Stimulated activated CD4-positive, alpha-beta T cell treated with anti-CD3 and anti-CD28 coated beads, Interleukin-15, amount 100 ng/mL, for 1 hour (primary cell): ENCODE measurements at places on chromosomes 1 and 21.

DNA sequence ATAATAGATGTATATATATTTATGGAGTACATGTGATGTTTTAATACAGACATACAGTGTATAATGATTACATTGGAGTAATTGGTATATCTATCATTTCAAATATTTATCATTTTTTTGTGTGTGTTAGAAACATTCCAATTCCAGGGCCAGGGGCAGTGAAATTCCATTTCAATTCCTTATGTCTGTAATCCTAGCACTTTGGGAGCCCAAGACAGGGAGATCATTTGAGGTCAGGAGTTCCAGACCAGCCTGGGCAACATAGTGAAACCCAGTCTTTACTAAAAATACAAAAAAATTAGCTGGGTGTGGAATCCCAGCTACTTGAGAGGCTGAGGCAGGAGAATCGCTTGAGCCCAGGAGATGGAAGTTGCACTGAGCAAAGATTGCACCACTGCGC lies 30.4 kb upstream of the PDC start:
- DNase-seq: no peak

DNA sequence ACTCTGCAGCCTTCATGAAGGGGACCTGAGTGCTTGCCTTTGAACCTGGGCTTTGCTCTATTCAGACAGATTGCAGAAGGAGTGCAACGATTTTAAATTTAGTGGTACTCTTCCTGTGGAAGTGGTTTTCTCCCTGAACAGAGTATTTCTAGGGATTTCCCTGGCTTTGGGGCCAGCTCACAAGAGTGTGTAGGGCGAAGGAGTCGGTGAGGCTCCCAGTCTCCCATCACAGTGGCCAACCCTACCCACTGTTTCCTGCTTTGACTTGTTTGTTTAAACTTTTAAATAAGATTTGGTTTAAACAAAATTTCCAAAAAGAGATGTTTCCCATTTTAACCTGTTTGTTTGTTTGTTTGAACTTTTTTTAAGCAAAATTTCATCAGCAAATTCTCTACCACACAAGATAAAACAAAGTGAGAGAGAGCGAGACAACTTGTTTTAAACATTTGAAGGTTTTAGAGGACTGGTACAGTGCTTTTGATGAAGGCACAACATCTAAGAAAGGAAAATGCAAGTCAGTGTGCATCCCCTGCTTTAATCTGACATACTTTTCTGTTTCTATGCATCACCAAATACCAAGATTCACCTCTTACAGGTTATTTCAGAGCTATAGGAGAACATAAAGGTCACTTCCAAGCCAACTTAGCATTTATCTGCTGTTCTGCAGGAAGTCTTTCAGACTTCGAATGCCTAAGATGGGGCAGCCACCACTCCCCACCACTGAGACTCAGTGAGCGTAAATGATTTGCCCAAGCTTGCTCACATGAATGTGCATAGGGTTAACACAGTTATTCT lies 6.6 kb downstream of the SELP start:
- no peak for DNase-seq

DNA sequence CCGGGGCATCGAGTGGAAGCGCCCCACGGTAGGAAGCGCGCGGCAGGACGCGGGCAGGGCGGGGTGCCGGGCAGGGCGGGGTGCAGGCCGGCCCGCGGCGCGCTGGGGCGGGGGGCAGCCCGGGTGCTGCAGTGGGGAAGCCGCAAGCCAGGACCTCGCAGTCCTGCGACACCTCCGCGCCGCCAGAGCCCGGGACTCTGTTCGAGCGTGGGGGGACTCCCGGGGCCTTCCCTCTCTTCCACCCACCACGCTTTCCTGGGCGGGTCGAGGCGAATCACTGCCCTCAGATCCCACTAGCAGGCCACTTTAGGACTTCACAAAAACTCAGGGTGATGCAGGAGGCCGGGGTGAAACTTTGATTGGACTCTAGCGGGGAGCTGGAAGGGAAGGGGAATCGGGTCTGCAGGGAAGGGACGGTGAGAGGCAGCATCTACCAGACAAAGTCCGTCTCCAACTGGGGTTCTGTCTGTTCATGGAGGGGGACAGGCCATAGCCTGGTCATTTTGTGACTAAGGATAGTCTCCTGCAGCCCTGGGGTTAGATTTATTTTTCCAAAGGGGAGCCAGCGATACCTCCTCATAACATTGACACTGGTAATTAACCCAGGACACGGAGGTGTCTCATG lies 623 bp downstream of the CAPN2 start:
- DNase-seq: peak; percentile 40

GRCh38 chr1:66617362-66618184 lies 83.6 kb downstream of the SGIP1 start:
- no peak for DNase-seq
